Pancreas (tissue), 10 donors: ENCODE measurements at places on chromosomes 5 and 9. TPM values are rescaled to one million over a fixed set of nuclear protein-coding genes. Genes with fewer than 3 reads are reported as not detected.

DNA sequence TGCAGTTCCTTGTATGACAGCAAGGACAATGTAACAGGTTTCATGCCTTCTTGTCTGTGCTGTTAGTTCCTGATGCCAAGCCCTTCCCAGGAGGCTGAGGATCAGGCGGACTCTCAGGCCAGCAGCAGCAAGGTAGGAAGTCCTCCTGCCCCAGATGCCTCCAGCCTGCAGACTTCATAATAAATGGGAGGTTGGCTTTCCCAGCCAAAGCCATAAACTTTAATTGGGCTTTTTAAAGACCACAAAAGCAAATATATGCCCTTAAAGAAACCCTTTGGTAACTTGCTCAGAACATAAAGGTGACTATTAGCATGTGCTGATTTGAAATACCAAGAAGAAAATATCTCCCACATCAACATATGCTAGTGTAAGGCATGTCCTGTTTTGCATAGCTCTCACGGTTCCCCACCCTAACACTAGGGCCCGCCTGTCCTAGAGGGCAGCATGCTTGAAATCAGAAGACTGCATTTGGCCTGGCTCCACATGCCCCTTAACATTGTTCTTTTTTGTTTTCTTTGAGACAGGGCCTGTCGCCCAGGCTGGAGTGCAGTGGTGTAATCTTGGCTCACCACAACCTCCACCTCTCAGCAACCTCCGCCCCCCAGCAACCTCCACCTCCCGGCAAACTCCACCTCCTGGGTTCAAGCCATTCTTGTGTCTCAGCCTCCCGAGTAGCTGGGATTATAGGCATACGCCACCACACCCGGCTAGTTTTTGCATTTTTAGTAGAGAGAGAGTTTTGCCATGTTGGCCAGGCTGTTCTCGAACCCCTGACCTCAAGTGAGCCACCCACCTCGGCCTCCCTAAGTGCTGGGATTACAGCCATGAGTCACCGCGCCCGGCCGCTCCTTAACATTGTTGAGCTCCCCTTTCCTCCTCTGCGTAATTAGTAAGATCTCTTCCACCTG lies 44.6 kb upstream of the FCN1 start:
- DNase-seq: no peak

GRCh38 chr9:15101095-15101494 lies 190.9 kb upstream of the FREM1 start:
- DNase-seq: no peak

The CSF1R gene
- polyA plus RNA-seq: 1.9 TPM

The LNPEP gene
- polyA plus RNA-seq: 2.0 TPM
